ENCODE measurements at places on chromosomes 6 and 20. TPM values are rescaled to one million over a fixed set of nuclear protein-coding genes. Genes with fewer than 3 reads are reported as not detected.

GRCh38 chr20:46789339-46790028 is 80.0 kb downstream of the SLC2A10 start:
- DNase-seq: no peak

Gene BMP7
- total RNA-seq: 2.0 TPM

Gene KHDC1L
- not detected for total RNA-seq

Gene FOXC1
- 15.8 TPM for total RNA-seq

Gene CPNE5
- total RNA-seq: 0.31 TPM

Measured in mammary epithelial cell (primary cell).